ENCODE measurements at places on chromosomes 6 and 20.
A peak's percentile ranks its signal among the peaks of the same experiment; 100 is the strongest.

GRCh38 chr6:129120856-129121638, 238.1 kb downstream of the LAMA2 start:
- DNase-seq, result no peak

DNA sequence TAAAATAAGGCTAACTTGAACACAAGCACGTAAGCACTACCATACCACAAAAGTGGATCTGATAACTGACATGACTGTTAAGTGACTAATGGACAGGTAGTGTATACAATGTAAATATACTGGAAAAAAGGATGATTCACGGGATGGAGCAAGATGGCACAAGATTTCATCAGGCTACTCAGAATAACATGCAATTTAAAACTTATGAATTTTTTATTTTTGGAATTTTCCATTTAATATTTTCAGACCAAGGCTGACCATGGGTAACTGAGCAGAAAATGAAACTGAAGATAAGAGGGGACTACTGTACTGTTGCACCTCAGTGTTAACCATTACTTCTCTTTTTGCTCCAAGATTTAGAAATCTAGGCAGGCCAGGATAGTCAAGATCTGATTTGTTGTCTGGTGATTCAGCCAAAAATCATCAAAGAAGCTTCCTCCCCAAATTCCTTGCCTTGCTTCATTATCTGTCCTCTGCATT, 45.4 kb downstream of the TPBG start:
- DNase-seq, result no peak

GRCh38 chr20:55004044-55004443, 528.7 kb downstream of the DOK5 start:
- no peak for DNase-seq

DNA sequence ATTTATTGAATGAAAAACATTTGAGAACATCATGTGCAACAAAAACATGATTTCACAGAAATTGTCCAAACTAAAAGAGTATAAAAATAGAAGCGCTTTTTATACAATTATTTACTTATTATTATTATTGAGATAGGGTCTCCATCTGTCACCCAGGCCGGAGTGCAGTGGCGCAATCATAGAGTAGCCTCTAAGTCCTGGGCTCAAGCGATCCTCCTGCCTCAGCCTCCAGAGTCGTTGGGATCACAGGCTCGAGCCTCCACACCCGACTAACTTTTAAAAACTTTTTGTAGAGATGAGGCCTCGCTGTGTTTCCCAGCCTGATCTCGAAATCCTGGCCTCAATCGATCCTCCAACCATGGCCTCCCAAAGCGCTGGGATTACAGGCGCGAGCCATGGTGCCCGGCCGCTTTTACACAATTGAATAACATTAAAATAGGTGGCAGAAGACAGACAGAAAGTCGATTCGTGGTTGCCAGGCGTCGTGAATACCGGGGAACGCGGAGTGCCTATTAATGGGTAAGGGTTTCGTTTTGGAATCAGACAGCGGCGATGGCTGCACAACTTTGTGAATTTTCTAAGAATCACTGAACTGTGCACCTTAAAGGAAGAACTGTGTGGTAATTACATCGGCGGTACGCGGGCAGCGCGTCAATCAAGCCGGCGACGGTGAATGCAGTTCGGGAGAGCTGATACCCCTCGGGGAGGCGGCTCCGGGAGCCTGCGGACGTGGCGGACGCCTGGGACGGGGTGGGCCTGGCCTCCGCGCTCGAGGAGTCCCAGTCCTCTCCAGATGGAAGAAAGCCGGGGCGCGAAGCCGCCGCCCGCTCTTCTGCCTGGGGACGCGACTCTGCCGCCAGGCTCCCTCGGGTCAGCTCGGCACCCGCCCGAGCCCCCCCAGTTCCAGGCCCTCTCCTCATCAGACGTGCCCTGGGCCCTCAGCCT, 807 bp downstream of the TBC1D20 start:
- peak; percentile 62 for DNase-seq
